ENCODE measurements at places on chromosomes 13 and 19. TPM values are rescaled to one million over a fixed set of nuclear protein-coding genes. Genes with fewer than 3 reads are reported as not detected.

DNA sequence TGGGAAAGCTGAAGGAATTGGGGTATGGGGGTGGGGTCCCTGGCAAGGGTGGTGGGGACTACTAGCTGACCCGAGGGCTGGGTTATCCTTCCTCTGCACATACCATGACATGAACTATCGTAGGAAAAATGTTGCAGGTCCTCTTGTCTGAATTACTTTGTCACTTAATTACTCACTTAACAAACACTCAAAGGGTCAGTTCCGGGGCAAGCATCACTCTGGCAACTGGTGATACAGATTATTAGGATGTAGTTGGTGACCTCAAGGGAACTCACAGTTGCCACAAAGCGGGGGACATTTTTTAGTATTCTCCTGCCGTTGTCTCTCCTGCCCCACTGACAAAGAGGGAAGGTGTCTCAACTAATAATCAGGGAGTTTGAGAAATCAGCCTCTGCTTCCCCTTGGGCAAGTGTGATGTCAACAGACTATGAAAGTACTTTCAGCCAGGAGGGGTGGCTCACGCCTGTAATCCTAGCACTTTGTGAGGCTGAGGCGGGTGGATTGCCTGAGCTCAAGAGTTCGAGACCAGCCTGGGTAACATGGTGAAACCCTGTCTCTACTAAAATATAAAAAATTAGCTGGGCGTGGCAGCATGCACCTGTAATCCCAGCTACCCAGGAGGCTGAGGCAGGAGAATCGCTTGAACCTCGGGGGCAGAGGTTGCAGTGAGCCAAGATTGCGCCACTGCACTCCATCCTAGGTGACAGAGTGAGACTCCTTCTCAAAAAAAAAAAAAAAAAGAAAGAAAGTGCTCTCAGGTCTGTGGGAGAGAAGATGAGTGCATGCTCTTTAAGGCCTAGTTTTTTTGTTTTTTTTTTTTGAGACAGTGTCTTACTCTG lies 10.3 kb downstream of the DNAJB1 start:
- no peak for DNase-seq

- DNase-seq, result no peak
Observed at GRCh38 chr19:52679598-52679997, 41.4 kb upstream of the ZNF83 start.

DNA sequence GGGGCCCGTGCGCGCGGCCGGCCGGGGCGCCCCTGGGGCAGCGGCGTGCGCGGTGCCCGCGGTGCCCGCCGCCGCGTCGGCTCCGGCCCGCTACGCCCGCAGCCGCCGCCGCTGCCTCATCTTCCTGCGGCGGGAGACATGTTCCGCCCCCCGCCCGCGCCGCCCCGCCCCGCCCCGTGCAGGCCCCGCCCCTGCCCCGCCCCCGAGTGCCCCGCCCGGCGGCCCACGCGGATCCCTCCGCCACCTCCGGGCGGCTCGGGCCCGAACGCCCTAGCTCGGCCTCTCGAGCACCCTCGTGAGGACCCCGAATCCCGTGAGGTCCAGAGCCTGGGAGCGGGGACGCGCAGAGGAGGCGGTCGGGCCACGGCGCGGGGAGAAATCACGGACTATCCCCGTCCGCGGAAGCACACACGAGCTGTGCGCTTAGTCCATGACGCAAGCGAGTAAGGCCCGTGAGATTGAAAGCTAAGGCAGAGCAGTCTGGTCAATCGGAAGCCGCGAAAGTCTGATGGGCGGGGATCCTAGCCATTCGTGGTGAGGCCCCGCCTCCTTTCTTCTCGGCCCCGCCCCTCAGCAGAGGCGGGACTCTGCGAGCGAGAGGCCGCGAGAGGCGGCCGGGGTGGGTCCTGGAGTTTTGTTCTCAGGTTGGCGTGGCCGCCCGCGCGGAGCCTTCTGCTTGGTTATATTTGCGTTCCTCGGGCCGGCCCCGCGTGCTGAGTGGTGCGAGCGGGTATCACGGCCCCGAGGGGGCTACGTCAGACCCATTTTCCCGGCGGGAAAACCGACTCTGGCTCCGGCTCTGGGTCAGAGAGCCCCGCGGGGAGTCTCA lies at the start of gene TCF3:
TSS of gene TCF3 (minus strand) at position 145 of the 829 bp plus-strand sequence. CDS start 2,367 bp downstream, outside the sequence.
- peak; percentile 99 for DNase-seq

DNA sequence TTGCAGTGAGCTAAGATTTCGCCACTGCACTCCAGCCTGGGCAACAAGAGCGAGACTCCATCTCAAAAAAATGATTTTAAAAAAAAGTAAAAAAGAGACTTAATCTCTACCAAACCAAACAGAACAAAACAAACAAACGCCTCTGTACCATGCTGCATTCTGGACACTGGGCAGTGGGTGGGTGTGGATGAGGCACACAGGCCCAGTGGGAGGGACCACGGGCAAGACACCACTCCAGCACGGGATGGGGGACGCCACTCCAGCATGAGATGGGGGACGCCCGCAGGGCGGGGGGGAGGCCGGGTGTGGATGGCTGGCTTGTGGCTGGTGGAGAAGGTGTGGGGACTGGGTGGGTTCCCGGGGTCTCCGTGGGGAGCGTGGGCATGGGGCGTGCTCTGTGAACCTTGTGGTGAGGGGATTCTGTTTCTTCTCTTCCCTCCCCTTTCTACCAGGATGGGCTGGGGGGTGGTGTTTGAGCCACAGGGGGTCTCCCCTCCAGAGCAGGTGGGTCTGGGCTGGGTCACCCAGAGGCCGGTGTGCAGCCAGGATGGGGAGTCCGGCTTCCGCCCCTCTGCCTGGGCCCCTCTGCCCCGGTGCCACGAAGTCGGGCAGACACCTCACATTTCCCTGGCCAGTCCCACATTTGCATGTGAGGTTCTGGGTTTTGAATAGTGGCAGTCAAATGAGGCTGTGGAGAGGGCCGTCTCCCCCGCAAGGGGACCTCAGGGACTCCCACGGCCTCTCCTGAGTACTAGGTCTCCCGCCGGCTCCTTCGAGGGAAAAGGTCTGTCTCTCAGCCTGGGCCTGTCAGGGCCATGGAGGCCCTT lies 23.9 kb upstream of the MATK start:
- DNase-seq, result no peak

GRCh38 chr19:30778961-30779715 lies 407.0 kb downstream of the ZNF536 start:
- DNase-seq, result no peak

The ZNF121 gene
- 8.5 TPM for polyA plus RNA-seq

The SIGLEC10 gene
- 0.35 TPM for polyA plus RNA-seq

The ZNF578 gene
- polyA plus RNA-seq, result 4.1 TPM

All from muscle of back (tissue), 13 donors.